ENCODE measurements at places on chromosomes 11 and 22.

GRCh38 chr11:57481915-57482781 lies 21.8 kb downstream of the RTN4RL2 start:
- DNase-seq, result no peak

- DNase-seq, result no peak
Measured at GRCh38 chr11:111026241-111026640, 219.3 kb upstream of the POU2AF2 start.

DNA sequence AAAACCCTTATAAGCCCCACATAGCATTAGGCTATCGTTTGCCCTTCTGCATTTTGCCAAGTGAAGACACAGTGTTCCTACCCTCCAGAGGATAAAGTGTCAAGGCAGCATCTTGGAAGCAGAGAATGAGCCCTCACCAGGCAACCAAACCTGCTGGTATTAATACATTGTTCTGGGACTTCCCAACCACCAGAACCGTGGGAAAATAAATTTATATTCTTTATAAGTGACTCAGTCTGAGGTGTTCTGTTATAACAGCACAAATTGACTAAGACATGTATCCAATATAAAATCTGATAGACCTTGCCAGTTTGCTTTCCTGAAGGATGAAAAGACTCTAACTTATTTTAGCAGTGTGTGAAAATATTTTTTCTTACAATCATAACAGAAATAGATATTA lies 792.5 kb upstream of the LRRC4C start:
- DNase-seq, result no peak

DNA sequence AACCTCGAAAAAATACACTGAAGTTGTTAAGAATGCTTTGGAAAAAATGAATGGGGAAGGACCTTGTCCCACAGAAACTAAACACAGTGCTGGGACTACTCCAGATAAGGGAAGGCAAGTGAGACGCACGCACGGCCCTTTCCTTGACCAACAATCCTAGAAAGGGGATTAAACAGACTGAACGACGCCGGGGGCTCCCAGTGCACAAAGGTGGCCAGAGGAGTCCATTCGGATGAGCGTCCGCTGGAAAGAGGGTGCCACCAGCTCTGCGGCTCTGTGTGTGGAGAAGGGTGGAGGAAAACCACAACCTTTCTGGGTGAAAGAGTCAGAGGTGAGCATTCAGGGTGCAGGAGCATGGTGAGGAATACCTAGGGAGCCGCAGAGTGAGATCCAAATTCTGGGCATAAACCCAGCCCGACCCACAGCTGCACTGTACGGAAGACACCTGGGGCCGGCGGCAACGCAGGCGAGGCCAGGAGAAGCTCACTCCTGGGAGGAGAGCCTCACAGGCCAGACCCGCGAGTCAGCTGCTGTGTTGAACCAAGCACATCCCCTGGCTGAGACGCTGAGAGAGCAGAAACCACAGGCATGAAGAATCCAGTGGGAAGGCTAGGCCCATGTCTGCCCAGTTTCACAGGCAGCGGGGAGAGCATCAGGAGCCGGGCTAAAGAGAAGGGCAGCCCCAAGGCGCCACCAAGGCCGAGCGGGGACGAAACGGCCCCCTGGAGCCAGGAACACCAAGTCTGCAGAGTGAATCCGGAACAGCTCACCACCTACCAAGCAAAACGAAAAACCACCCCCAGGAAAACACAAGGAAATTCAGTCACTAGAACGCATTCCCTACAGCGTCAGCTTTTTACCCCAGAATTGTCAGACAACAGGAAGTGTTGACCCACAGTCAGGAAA lies 177.1 kb downstream of the BRD1 start:
- no peak for DNase-seq

DNA sequence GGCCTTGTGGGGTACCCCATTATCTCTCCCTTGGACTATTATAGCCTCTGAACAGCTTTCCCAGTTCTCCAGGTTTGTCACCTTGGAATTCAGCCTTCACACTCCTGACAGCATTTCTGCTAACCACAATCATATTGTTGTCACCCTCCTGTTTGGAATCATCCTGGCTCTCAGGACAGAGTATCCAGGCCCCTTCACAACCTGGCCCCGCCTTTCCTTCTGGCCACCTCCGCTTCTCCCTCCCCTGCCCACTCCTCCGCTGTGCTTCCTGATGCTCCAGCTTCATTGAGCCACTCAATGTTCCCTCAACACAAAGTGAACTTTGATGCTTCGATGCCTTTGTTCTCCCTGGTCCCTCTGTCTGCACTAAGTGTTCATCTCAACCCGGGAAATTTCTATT lies 3.1 kb downstream of the GPR83 start:
- no peak for DNase-seq

DNA sequence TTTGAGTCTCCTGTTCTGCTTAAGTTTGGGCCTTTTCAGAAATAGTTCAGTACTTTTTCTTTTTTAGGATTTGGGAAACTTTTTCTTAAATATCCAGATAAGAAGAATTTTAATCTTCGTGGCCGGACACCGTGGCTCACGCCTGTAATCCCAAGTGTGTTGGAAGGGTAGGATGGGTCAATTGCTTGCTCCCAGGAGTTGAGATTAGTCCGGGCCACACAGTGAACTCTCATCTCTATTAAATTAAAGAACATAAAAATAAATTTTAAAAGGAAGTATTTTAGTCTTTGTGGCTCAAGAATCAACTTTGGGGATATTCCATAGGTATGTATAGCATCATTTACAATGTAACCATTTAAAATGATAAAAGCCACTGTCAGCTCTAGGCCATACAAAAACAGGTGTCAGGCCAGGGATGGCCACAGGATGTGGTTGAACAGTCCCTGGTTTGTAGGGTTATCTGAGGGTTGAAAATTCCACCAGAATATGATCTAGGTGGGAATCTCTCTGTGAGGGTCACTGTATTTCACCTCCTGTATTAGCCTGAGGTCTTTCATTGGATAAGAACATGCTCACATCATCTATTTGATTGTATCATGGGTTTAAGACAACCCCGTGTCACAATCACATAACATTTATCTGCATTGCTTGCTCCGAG lies 115.6 kb downstream of the GGTLC2 start:
- no peak for DNase-seq

DNA sequence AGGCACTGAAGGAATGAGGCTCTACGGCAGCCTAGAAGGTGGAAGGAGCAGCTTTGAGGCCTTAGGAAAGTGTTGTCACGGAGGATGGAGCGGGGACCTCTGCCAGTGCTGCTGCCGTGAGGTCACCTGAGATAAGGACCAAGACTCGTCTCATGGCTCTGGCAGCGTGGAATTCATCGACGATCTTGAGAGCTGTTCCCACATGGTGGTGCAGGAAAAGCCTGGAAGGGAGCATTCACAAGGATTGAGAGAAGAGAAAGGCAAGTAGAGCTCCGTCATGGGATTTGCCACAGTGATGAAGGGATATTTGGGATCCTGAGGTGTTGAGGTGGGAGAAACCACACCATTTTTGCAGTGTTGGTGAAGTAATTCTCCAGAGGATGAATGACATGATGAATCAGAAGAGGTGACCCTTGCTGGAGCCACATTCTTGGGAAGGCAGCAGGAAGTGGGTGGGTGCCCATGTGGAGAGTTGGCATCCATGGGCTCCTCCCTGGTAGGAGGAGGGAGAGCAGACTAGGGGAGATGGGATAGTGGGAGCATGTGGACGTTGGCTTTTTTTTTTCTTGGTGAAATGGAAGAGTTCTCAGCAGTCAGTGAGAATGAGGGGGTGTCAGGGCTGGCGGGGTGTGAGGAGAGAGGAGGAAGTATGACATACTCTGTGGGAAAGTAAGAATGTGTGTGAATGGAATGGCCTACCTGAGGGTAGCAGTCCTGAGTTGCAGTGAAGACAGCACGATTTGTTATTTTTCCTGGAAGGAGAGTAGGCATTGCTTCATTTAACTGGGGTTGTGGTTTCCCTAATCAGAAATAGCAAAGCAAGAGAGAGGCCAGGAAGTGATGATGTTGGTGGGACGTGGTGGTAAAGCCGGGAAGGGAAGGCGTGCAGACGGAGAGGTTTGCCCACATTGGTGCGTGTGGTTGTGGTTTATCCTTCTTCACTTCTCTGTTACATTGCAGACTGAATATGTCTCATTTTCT lies 11.1 kb downstream of the PPP6R3 start:
- no peak for DNase-seq

DNA sequence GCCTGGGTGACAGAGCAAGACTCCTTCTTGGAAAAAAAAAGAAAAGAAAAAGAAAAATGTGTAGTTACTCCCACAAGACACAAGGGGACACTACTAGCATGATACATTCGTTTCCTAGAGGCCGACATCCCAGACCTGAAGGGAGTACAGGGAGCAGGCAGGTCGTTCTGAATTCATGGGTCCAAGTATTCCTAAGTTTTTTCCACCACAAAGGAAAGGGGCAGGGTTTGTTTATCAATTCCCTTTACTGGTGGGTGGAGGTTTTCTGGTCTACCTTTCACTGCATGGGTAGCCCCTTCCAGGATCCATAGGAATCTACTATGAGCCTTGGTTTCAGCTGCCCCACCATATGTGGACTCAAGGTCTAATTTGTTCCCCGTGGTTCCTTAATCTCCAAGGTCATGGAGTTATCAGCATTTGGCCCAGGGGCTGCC lies 11.8 kb downstream of the TIGD3 start:
- DNase-seq, result peak; percentile 80

Measured in NCI-H2029 treated with DMSO at 0.1 percent for 48 hours (cell line).